ENCODE measurements at places on chromosomes 13 and 19.

- DNase-seq, result no peak
Measured at GRCh38 chr19:43316591-43317319, 36.7 kb upstream of the CD177 start.

DNA sequence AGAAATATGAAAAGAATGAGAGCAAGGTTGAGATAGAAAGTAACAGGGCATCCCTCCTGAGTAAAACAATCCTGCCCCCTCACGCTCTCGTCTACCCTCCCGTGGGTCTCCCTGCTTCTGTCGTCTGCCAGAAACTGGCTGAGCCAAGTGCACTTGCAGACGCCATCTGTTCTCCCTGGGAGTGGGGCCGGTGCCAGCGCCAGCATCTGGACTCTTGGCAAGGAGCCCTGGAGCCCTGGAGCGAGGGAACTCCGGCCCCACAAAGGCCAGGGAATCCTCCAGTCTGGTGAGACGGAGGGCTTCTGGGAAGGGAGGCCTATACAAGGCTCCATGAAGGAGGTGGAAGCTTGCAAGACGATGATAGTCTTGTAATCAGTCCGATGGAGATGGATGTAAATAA lies 2.3 kb upstream of the TMEM91 start:
- DNase-seq, result no peak

DNA sequence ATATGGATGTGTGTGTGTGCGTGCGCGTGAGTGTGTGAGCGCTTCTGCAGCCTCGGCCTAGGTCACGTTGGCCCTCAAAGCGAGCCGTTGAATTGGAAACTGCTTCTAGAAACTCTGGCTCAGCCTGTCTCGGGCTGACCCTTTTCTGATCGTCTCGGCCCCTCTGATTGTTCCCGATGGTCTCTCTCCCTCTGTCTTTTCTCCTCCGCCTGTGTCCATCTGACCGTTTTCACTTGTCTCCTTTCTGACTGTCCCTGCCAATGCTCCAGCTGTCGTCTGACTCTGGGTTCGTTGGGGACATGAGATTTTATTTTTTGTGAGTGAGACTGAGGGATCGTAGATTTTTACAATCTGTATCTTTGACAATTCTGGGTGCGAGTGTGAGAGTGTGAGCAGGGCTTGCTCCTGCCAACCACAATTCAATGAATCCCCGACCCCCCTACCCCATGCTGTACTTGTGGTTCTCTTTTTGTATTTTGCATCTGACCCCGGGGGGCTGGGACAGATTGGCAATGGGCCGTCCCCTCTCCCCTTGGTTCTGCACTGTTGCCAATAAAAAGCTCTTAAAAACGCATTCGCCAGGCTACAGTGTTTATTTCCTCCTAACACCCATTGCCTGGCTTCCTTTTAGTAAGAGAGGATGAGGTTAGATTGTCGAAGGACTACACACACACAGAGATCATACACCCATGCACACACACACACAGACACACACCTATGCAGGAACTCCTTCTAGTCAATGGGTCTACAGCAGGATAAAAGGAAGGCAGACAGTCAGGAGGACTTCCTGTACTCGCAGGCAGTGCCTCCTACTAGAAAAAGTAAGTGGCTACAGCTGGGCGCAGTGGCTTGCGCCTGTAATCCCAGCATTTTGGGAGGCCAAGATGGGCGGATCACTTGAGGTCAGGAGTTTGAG lies 7.1 kb downstream of the FOSB start:
- DNase-seq, result no peak

DNA sequence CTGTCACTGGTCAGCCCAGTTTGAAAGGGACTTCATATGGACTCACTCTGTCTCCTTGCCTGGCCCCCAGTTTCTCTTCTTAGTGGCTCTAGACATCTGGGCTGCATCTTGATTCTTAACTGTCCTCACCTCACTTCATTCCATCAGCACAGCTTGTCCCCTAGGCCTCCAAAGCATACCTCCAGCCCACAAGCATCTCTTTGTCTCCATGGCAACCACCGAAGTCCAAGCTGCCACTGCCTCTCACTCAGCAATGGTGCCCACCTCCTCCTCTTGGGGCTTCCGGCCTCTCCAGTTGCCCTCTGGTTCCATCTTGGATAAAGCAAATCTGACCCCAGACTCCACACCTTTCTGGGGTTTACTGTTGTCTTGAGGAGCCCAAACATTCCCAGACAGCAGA lies 9.9 kb upstream of the KLHL26 start:
- DNase-seq, result no peak

DNA sequence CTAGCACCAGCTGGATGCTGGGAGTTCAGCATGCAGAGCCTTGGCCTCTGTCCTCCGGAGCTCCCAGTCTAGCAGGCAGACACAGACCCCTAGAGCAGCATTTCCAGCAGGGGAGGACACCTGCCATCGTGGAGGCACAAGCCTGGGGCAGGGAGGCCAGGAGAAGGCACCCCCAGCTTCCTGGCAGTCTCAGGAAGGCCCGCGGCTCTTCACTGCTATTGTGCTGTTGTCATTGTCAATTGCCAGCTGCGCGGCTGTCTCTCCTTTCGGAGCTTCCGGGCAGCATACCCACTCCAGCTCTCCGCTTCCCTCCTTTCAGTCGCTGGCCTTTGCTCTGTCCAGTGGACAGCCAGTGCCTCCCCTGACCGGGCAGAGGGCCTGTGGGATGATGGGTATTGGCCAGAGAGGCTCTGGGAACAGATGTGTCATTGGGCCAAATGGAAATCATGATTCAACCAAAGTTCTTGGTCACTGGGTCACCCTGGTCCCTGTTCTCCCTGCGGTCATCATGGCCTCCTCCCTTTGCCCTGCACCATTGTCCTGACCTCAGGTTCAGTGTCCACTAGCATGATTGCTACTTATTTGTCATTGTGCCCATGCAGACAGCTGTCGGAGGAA lies 93.0 kb downstream of the SLC7A1 start:
- DNase-seq, result no peak

GRCh38 chr19:32603961-32604360 lies 23.0 kb downstream of the PDCD5 start:
- DNase-seq, result no peak

DNA sequence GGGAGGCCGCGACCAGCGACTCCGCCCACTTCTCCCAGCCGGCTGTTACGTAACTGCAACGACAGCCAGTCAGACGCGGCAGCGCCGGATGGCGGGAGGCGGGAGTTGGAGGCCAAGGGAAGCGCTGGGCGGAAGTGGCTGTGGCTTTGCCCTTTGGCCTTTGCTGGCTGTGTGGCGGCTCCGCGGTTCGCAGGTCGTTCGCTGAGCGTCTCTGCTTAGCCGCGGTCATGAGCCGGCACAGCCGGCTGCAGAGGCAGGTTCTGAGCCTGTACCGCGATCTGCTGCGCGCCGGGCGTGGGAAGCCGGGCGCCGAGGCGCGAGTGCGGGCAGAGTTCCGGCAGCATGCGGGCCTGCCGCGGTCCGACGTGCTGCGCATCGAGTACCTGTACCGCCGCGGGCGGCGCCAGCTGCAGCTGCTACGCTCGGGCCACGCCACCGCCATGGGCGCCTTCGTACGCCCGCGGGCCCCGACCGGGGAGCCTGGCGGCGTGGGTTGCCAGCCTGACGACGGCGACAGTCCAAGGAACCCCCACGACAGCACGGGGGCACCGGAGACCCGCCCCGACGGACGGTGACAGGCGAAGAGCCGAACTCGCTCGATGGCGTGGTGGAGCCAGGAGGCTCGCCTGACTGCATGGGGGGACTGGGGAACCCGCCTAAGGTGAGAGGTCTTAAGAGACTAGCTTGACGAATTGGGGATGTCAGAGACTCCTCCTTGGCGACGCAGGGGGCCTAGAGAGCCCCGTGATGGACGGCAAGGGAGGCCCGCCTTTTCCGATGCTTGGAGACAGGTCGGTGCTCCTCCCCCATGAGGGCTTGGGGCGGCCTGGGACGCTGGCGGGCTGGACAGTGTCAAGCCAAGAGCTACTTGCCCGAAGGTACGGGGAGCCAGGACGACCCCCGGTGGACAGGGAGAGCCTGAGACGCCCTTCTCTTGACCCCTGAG lies at the start of gene SDHAF1:
SDHAF1 (plus strand) TSS at position 141 of the 946 bp plus-strand sequence; CDS start at position 228, 87 bp downstream.
- peak; percentile 94 for DNase-seq

- DNase-seq, result no peak
Measured at GRCh38 chr13:21583478-21583877, 20.5 kb downstream of the MICU2 start.

- no peak for DNase-seq
Measured at GRCh38 chr19:16340092-16340491, 15.5 kb downstream of the KLF2 start.

DNA sequence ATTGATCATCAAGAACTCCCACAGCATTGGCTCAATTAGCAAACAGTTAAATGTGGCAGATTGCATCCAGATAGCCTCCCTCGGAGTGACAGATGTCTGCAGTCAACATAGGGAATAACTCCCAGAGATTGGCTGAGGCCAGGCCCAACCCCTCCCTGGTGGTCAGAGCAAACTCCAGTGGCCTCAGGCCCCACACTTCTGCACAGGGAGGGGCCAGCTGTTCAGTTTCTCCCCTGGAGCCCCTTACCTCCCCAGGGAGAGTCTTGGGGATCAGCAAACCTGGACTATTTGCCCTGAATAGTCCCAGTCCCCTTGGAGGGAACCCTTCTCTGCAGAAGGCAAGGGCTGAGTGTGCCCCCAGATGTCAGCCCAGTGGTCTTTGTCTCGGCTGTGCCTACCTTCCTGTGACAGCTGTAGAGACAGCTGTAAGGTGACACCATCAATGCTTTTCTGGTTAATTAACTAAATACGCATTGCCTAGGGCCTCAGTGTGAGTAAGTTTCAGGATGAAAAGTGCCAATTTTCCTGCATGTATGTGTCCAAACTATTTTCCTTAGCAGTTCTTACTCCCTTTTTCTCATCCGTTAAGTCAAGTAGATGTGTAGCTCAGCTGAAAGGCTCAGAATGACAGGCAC lies 102.7 kb upstream of the UQCRFS1 start:
- no peak for DNase-seq

DNA sequence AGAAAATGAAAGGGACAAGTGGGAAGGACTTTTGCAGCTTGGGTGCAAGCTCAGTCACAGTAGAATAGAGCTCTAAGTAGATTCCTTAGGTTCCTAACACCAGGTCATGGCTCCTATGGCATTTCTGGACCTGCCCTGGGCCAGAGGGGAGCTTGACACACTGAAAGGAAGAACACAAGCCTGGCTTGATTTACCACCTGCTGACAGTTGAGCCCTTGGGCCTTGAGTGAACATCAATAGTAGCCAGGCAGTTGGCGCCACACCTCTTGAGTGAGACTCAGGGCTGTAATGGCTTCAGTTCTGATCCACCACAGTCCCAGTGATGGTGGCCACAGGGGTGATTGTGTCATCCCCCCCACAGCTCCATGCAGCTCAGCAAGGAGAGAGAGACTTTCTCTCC lies 221.9 kb upstream of the PCDH17 start:
- DNase-seq, result no peak

- DNase-seq, result no peak
Measured at GRCh38 chr19:55465460-55466240, 1.1 kb upstream of the C19orf85 start.

DNA sequence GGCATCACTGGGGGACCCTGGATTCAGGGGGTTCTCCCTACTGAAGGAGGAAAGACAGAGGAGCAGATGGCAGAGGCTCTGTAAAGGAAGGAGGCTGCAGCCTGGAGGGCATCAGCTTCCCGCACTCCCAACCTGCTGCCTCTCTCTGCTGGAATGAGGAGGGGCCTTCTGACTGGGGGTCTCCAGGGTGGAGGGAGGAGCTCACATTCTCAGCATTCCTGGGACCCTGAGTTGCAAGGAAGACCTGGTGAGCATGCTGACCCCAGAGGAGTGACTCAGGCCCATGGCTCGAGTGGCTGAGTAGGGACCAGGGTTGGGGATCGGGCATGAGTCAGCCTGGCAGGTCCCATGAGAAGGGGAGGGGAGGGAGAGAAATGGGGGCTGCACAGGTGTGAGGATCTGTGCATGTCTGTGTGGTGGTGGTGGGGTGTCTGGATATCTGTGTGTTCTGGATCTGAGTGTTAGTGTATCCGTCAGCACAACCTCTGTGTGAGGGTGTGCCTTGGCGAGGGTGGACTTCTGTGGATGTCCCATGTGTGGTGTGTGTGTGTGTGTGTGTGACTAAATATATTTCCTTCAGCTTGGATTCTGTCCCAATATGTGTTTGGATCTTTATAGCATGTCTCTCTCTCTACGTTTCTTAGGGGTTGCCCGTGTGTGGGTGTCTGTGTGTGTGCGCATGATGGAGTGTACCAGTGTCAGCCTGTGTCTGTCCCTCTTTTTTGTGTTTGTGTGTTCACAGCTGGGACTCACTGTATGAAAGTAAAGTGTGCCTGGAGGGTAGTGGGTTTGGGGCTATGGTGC lies 4.6 kb downstream of the AXL start:
- no peak for DNase-seq

- DNase-seq, result no peak
Measured at GRCh38 chr13:110916301-110917142, 1.7 kb upstream of the ANKRD10 start.

GRCh38 chr13:51849145-51850101 lies 4.4 kb upstream of the TMEM272 start:
- peak; percentile 33 for DNase-seq

DNA sequence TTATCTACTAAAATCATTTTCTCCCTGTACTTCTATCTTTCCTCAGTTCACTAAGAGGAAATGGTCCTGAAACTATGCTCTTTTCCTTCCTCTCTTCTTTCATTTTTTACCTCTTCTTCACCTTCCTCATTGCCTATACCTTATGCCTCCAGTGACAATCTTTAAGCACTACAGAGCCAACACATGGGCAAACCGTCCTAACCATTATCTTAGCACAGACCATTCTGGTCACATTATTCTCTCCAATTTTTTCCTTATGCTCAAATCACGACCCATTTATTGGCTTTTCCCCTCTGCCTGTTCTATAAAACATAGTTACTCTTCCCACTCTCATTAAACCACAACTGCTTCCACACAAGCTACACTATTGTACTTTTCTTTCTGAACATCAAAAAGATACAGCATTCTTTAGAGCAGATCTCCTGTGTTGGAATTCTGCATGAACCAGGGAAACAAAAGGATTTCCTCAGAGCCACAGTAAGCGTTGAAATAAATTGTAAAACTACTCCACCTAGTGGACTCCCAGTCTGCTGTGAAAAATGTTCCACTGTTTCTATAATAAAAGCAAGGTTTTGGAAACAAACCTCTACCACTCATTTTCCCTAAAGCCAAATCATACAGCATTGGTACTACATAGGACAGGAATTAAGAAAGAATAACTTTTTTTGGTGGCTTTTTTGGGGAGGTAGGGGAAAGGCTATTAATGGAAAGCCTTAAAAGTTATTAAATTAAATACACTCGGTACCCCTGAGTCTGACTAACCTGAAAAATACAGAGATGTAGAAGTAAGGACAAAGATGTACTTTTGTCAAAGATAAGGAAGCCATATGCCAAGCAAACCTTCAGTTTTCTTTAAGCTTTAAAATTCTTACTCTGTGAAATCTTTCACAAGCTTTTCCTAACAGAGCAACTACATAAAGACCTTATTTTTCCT lies 19.5 kb downstream of the NUFIP1 start:
- no peak for DNase-seq

GRCh38 chr13:82758044-82758443 lies 1124.2 kb downstream of the SLITRK1 start:
- no peak for DNase-seq

- DNase-seq, result no peak
Measured at GRCh38 chr13:37918116-37918714, 48.6 kb upstream of the TRPC4 start.

- no peak for DNase-seq
Measured at GRCh38 chr13:24279327-24280110, 29.9 kb upstream of the C1QTNF9 start.
